ENCODE measurements at places on chromosomes 7 and 10.

DNA sequence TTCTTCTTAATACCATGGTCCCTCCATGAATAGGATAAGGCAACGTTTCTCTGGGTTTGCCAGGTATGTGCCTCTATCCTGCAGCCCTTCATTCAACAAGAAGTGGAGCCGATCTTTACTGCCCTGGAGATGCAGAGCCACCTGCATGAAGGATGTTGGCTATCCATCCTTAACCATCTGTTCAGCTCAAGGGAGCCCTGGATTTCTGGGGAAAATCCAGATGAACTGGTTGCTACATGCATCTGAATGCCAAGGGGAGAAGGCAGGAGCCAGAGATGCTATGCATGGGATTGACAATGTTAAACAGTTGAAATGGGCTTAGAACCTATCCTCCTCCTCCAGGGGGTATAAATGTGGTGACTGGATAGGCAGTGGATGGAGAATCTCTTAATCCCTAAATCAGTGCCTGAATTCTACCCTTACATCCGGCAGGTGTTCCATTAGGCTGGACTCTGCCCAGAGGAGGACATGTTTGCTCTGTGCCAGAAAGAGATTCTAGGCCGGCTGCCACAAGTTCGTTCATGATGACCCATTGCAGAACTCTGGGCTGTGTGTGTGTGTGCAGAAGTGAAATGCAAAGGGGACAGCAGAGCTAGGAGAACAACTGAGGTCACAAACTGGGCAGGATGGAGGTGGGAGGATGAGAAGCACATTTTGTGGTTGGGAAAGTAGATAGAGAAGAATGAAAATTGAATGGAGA is 15.6 kb downstream of the CPED1 start:
- no peak for DNase-seq

GRCh38 chr10:129774082-129774735 is 189.9 kb downstream of the EBF3 start:
- DNase-seq, result peak; percentile 42

- peak; percentile 61 for DNase-seq
These were observed 217.8 kb upstream of the HPS1 start for GRCh38 chr10:98664329-98665042.

- no peak for DNase-seq
These were observed 48.6 kb downstream of the MALSU1 start for GRCh38 chr7:23347682-23348180.

DNA sequence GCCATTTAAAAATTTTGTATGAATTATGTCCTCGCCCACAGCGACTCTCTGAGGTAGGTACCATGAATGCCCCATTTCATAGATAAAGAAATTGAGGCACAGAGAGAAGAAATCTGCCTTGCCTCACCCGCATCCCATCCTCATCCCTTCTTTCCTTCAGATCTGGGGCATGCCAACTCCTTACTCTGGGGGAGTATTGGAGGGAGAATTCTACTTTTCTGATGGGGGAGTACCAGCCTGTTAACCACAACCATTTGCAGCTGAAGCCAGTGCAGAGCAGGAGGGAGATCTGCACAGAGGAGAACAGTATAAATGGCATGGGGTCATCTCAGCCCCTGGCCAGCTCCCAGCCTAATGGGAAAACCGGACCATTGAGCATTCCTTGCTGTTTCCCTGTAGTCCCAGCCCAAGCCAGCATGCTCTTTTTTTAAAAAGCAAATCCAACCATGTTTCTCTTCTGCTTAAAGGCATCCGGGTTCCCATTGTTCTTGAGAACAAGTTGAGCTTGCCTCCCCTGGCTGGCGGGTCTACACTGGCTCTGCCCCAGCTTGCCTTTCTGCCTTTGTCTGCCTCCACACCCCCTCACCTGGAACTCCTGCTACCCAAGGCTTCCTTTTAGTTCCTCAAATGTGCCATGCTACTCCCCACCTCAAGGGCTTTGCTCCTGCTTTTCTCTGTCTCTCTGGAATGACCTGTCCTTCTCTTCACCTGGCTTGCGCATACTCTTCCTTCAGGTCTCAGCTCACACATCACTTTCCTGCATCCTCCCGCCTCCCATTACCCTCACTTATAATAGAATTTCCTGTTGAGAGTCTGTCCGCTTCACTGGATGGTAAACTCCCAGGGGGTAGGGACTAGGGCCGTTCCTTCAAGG is 8.8 kb upstream of the ZNF503 start:
- no peak for DNase-seq

- DNase-seq, result no peak
These were observed 135.0 kb downstream of the MBL2 start for GRCh38 chr10:52637592-52637991.

DNA sequence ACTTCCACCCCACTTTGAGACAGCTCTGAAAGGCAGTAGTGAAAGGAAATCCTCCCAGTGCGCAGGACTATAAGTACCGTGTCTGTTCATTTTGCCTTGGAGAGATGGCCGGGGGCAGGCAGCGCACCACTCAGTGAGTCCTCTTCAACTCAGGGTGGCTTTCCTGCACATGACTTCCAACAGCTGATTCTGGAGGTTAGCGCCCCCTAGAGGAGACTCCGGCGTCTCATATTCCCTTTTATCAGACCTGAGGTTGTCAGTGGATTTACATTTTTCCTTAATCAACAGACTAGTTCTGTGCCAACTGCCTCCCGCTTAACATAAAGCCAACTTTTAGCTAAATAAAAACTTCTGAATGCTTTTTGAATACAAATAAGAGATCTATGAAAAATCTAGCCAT is 101.0 kb downstream of the HERPUD2 start:
- no peak for DNase-seq

- DNase-seq, result no peak
These were observed 80.6 kb downstream of the ARHGAP21 start for GRCh38 chr10:24642921-24643678.

DNA sequence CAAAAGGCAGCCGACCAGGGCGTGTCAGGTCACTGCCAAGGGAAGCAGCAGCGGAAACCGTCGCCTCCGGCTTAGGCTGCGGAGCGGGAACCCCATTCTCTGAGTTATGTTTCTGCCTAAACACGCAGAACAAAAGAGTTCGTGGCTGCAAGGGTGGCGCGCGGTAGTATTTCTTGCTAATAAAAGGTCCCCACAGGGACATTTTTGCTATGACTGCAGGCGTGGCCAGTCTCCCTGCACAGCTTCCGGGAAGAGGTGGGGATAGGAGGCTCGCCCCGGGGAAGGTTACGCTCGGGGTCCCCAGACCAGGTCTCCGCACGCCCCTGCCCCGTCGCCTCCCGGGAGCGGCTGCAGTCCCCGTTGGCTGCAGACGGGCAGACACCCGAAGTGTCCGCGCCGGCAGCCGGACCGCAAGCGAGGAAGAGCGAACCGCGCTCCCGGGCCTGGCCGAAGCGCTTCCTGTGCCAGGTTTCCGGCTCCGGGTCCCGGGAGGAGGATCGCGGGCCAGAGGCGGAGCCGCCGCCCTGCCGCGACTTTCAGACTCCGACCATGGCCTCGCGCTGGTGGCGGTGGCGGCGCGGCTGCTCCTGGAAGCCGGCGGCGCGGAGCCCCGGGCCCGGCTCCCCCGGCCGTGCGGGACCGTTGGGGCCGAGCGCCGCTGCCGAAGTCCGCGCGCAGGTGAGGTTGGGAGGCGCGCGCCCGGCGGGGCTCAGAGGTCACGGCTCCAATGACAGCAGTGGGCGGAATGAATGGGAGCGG is at the start of gene PDSS1:
PDSS1 (plus strand) TSS at position 539 of the 759 bp plus-strand sequence; CDS start at position 550, 11 bp downstream.
- peak; percentile 92 for DNase-seq

GRCh38 chr7:141702892-141703291 is 926 bp upstream of the DENND11 start:
- DNase-seq, result no peak
